ENCODE measurements at places on chromosomes 4 and X.

- DNase-seq: no peak
These were observed 108.1 kb upstream of the PABPC4L start for GRCh38 chr4:134309715-134310114.

GRCh38 chr4:91914176-91914804 is 389.5 kb upstream of the GRID2 start:
- DNase-seq: no peak

- DNase-seq: no peak
These were observed 336.2 kb downstream of the MID1IP1 start for GRCh38 chrX:39137363-39137954.

DNA sequence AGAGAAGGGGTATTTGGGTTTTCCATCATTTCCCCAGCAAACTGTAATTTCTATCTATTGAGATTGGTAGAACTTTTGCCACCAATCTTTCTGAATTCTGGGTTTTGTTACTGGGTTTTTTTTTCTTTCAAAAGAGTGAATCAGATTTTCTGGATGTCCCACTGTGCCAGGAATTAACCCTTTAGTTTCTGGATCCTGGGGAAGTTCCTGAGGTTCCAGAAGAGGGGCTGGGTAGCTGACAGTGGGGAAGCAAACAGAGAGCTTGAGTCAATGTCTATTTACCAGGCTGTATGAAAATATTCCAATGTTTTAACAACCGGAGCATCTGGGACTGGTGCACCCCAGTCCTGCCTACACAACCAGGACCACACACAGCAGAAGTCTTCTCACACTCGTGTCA is 25.8 kb upstream of the SOD3 start:
- no peak for DNase-seq

DNA sequence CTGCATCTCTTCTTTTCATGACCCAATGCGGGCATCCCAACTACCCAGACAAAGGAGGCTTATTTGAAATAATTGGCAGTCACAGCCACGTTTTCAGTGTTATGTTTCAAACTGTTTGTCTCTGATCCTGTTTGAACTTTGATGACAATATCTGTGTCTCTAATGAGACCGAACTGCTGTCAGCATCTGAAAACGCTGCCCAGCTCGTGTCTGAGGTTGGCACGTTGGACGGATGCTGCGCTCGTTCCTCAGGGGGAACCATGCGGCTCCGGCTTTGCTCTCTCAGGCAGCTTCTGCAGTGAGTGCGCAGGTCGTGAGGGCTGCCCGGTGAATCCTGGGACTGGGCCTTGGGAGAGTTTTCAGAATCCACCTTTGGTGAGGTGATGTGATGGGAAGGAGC is 58.4 kb upstream of the SORBS2 start:
- DNase-seq: no peak

GRCh38 chr4:67954890-67955289 is 8.4 kb downstream of the TMPRSS11A start:
- DNase-seq: no peak

- DNase-seq: no peak
These were observed 145.6 kb upstream of the RBPJ start for GRCh38 chr4:26175006-26175786.

- no peak for DNase-seq
These were observed 81.9 kb downstream of the AFF2 start for GRCh38 chrX:148582353-148582752.

DNA sequence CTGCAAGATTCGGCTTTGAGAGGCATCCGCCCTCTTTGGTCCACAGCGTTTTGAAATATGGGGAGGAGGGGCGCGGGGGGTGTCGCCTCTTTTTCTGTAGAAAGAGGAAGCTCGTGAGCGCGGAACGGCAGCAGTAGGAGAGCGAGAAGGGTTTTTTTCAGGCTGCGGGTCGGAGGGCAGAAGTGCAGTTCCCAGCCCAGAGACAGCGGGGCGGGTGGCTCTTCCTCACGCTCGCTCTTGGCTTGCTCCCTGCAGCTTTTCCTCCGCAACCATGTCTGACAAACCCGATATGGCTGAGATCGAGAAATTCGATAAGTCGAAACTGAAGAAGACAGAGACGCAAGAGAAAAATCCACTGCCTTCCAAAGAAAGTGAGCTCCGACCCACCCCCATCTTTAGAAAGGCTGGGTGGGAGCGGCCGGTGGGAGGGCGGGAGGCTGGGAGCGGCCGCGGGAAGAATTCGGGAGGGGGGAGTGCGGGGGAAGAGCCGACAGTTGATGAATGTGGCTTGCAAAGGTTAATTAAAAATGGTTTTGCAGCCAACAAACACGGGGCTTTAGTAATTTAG is 1.2 kb downstream of the TMSB4X start:
- DNase-seq: peak; percentile 42

- no peak for DNase-seq
These were observed 40.8 kb downstream of the HTRA3 start for GRCh38 chr4:8310306-8310705.

DNA sequence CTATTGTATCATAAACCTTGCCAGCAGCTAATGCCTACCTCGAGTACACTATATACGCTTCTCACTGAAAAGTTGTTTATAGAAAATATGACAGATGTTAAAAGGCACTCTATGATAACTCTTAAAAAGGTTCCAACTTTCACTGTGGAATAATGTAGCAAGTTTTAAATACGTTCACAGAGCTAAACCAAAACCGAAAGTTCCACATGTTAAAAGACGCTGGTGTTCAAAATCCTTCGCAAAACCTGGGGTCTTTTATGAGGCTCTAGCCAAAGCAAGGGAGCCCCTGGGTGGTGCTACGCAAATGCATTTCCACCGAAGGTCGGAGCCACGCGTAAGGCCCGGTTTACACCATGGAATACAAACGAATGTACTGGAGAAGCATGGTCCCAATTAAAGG is 103.7 kb upstream of the TENM3 start:
- no peak for DNase-seq

DNA sequence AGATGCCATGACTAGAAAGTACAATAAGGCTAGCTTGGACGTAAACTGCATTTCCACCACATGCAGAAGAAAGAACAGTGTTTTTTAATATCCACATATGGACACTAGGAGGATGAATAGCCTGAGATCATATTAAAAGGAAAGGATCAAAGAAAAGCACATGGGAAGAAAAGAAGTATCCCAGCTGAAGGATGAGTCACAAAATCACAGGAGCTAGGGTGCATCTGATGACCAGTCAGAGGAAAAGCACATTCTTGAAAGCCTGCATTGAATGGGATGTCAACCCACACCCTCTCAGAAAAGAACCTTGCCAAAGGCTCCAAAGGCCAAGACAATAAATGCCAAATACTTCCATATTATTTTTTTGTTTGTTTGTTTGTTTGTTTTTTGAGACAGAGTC is 56.8 kb upstream of the PRDX4 start:
- no peak for DNase-seq

DNA sequence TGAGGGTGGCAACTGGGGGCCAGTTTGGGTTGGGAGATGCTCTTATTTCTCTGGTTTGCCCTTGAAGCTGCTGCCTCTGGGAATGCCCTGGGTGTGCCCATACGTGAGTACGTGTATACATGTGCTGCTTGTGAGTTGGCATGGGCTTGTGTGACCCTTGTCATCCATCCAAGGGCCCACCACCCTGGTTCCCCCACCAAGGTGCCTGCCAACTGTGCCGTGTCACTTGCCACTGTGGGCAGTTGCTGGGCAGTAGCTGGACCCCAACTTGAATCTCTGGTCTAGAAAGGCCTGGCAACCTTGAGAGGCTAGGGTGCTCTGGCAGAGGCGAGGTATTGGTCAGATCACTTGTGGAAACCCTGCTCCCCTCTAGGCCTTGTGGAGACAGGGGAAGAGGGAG is 2.4 kb upstream of the HMGB3 start:
- DNase-seq: no peak

DNA sequence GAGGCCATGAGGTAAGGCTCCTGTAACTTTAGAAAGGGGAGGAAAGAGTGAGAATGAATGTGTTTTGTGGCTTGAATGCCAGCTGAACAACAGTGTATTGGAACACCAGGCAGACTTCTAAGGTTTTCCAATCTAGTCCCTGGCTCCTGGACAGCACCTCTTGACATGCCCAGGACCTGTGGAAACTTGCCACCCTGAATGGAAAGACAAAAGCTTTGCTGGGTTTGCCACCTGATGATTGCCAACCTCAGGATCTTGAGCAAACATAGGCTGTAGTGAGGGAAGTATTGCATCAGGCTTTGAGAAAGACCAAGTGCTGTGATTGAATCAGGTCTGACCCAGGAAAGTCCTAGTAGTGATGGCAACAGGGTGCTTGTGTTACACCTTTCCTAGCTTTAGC is 1393.1 kb upstream of the DIAPH2 start:
- no peak for DNase-seq

- DNase-seq: no peak
These were observed 65.3 kb downstream of the ELOVL6 start for GRCh38 chr4:110132816-110133719.

DNA sequence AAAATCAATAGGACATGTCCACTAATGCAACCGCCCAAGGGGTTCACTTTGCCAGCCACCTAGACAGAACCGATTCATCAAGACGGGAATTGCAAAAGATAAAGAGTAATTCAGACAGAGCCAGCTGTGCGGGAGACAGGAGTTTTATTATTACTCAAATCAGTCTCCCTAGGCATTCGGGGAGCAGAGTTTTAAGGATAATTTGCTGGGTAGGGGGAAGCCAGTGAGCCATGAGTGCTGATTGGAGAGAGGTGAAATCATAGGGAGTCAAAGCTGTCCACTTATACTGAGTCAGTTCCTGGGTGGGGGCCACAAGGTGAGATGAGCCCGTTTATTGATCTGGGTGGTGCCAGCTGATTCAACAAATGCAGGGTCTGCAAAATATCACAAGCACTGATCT is 8.5 kb downstream of the TMEM184C start:
- DNase-seq: no peak

- DNase-seq: no peak
These were observed 13.4 kb downstream of the PDK3 start for GRCh38 chrX:24478509-24478908.

GRCh38 chrX:38891641-38892413 is 90.6 kb downstream of the MID1IP1 start:
- no peak for DNase-seq

DNA sequence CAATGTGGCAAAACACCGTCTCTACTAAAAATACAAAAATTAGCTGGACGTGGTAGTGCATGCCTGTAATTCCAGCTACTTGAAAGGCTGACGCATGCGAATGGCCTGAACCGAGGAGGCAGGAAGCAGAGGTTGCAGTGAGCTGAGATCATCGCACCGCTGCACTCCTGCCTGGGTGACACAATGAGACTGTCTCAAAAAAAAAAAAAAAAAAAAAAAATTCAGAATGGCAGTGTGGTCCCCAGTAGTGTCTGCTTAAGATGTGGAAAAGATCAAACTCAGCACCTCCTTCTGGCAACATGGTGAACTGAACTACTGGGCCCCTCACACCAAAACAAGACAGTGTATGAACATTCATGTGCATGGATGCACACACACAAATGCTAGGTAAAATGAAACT is 32.2 kb downstream of the SMS start:
- no peak for DNase-seq

DNA sequence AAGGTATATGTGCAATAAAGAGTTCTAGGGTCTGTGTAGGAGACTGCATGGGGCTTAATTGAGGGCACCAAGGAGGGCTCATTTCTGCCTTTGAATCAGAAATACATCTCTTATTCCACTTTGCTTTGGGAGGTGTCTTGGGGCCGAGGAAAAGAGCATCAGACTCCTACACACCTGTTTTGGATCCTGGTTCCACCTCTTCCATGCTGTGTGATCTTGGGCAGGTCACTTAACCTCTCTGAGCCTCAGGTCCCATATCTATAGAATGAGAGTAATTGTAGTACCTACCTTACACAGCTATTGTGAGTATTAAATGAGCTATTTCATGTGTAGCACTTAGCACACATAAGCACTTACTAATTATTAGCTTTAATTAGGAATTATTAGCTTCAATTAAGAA is 100.6 kb downstream of the RTL5 start:
- no peak for DNase-seq

DNA sequence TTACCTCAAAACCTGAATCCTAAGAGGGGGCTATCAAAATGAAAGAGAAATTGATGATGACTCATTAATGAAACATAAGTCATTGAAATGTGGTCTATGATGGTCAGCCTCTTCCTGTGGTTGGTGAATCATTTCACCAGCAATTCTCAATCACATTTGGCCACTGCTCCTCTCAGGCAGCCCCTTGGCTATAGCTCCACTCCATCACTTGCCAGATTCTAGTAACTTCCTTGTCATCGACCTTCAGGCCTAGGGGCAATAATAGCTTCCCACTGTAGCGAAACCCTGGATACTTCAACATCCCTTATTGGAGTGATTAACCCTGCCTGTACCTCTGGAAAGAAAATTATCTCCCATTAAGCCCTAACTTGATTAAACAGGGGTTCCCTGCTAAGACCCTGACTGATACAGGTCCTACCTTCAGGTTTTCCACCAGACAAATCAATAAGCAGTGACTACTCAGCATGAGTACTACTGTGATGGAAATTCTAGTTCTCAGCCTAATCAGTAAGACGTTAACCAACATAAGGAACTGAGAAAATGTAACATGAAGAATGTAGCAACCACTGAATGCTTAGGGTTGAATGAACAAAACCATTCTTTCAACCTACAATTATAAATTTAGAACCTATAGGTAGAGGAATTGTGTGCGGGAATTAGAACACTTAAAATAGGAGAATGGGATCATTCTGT is 30.4 kb downstream of the ADH7 start:
- DNase-seq: no peak

- DNase-seq: no peak
These were observed 103.6 kb upstream of the ADGRG2 start for GRCh38 chrX:19225909-19226308.

DNA sequence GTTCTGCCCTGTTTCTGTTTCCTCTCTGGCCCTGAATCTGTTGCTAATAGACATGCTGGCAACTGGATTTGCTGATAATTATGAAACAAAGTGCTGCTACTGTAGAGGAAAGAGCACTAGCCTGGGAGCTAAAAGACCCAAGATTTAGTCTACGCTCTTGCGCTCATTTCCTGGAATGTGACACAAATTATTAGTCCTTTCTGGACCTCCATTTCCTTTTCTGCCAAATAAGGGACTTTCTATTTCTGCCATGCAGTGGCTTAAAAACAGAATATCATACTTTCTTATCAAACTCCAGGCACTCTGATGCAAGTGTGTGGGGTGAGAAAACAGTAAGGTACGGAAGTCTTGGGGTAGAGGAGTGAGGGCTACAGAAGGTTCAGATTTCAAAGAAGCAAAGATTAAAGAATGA is 48.3 kb upstream of the GPR174 start:
- no peak for DNase-seq

- peak; percentile 26 for DNase-seq
These were observed 6.3 kb upstream of the SORCS2 start for GRCh38 chr4:7186031-7186430.

- DNase-seq: no peak
These were observed 72.3 kb downstream of the PRKG2 start for GRCh38 chr4:81142744-81143143.
